ENCODE measurements at places on chromosomes 7 and 10. TPM values are rescaled to one million over a fixed set of nuclear protein-coding genes. Genes with fewer than 3 reads are reported as not detected.
A peak's percentile ranks its signal among the peaks of the same experiment; 100 is the strongest.

DNA sequence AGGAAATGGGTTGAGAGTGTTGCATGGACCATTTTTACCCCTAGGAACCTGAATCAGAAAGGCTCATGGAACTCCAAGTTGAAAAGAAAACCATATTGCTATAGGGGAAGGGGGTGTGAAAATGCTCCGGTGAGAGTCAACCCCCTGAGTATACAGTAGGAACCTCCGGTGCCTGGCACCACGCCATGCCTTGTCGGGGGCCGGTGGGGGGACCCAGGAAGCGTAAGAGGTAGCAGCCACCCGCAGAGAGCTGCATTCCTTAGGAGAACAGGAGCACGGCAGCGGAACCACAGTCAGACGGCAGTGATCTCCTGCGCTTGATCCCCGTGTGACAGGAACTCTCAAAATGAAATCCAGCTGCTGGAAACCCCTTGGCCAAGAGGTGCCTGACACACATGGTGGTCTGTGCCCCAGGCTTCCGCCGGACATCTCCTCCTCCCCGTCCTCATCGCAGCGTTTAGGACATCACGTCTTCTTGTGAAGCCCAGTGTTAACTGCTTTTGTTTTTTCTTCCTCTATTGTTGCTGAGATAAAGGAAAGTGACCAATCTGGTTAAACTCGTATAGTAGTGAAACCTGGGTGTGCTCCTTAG lies 186.8 kb downstream of the CELF2 start:
- no peak for DNase-seq

DNA sequence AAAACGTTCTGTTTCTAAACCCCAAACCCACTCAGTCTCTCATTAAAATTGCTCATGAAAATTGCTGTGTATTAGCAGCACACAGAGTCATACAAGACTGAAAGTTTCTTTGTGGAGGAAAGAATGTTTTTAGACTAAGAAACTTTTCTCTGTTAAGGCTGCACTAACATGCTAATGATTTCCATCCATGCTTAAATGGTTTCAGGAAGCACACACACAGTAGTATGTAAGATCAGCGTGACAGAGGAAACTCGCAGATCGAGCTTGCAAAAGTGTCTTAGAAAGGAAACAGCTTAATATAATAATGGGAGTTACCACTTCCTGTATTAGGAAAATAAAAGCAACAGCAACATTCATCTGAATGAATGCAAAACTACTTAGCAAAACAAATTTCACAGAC lies 112.7 kb downstream of the ICA1 start:
- DNase-seq = no peak

GRCh38 chr7:120988591-120989256 lies at the start of gene CPED1:
CPED1 (plus strand) TSS chr7:120988711; CDS start chr7:120989622, 911 bp downstream.
- DNase-seq = peak; percentile 56

DNA sequence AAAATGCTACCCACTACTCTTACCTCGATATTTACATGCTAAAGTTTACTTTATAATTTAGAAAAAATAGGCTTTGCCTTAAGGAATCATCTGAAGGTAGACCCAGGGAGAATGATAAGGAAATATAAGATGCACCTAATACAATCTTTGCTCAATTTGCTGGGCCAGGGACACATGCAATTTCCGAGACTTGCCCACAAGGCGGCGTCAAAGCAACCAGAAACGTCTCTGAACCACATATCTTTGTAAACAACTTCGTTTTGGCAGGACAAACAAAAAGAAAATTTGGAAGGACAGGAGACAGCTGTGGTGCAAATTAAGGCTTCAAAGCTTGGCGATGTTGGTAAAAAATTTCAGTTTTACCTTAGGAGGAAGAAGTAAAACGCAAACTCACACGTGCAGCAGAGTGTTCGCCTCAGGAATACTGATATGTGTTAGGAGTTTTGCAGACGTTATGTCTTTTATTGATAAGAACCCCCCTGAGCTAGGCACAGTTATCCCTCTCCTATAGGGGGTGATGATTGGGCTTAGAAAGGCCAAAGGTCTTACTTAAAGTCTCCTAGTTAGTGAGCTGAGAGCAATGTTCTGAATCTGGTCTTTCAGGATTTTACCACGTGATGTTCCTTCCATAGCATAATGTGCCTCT lies 134.3 kb downstream of the PRKCQ start:
- peak; percentile 29 for DNase-seq

GRCh38 chr10:95504246-95504691 lies 56.9 kb downstream of the SORBS1 start:
- no peak for DNase-seq

- no peak for DNase-seq
Measured at GRCh38 chr7:12730523-12730922, 43.1 kb downstream of the ARL4A start.

GRCh38 chr10:132248455-132249225 lies 59.1 kb downstream of the STK32C start:
- DNase-seq = peak; percentile 70

DNA sequence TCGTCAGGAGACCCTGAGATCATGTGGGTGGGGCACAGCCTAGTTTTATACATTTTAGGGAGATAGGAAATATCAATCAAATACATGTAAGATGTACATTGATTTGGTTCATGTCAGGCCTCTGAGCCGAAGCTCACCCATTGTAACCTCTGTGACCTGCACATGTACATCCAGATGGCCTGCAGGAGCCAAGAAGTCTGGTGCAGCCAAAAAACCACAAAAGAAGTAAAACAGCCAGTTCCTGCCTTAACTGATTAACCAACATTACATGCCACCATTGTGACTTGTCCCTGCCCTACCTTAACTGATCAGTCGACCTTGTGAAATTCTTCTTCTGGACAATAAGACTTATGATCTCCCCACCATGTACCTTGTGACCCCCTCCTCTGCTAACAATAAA lies 16.0 kb upstream of the LRRC61 start:
- DNase-seq = no peak

DNA sequence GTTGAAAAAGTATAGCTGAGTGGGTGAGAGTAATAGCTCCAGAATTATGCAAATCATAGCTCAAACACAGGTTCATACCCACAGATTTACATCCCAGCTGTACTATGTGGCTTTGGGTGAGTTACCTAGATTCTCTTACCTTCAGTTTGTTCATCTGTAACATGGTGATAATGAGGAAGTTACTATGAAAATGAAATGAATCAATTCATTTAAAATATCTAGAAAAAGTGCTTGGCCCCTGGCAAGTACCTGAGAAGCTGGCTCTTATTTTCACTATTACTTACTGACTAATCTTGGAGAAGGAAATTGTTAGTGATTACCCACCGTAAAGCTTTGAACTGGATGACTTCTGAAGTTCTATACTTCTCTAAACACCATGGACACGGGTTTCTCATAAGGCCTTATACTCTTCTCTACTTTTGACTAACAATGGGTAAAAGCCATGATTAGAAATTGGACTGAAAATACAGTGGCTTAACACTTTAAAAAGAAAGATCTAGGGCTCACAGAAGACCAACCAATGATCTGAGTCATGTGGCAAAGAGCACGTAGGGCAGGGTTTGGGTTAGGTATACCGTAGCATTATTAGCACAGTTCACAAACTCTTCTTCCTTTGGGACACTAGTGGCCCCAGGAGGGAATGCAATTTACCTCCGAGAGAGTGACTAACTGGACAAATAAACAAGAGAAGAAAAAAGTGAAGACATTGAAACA lies 149.2 kb downstream of the PLPP4 start:
- no peak for DNase-seq

DNA sequence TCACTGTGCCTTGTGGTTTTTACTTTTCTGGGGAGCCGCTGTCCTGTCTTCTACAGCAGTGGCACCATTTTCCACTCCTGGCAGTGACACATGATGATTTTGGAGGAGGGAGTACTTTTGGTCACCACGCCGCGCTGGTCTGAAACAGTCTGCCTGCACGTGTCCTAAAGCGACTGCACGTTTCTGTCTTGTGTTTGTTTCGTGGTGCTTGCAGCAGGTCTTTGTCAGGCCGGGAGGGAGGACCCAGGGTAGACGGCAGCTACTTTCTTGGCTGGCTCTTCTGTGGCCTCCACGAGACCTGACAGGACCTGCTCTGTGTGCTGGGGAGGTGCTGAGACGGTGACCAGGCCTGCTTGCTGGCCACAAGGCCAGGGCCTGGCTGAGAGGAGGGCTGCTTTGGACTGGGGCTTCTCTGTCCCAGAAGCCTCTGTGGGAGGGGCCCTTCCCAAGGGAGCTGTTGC lies 82.0 kb downstream of the GLRX3 start:
- DNase-seq = no peak

DNA sequence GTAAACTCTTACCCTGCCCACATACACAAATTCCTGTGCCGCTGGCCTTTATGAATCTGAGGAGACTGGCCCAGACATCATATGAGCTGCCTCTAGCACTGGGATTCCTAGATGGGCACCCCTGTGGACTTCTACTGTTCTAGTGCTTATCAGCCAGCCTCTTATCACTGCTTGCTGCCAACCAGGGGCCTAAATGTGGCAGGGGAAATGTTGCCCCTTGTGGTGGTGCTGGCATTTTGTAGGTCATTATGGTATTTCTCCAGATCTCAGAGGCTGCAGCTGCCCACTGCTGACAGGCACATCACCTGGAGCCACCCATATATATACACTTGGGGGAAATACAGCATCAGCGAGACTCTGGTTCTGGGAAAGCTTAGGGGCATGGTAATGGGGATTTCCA lies 5.4 kb downstream of the SFR1 start:
- DNase-seq = no peak

DNA sequence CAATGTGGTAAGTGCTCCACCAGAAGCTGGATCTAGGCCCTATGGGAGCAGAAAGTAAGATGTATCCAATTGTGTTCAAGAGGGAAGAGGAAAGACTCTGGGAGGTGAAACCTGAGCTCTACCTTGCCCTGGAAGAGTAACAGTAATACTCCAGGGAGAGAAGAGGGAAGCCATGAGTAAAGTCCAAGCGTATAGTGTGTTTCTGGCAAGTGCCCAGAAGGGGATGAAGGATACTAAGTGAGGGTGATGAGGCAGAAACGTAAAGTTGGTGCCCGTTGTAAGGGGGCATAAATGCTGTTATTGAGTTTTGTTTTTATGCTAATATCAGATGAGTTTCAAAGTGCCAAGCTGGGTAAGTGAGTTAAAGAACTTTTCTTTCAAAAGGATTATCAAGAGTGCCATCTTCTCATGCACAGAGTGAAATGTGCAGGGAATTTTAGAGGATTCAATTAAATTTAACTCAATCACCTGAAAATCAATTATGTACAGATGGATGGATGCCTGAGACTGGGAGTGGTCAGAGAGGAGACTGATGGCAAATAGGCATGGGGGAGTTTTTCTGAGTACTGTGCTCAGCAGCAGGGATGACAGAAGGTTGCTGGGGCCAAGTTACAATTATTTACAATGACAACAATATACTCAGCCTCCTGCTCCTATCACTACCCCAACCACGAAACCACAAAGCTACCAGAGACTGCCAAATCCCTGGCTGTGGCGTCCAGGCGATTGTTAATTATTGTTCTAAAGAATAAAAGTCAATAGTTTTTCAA lies 123.3 kb upstream of the LAMB4 start:
- no peak for DNase-seq

- no peak for DNase-seq
Measured at GRCh38 chr7:66905689-66906088, 15.3 kb upstream of the TMEM248 start.

DNA sequence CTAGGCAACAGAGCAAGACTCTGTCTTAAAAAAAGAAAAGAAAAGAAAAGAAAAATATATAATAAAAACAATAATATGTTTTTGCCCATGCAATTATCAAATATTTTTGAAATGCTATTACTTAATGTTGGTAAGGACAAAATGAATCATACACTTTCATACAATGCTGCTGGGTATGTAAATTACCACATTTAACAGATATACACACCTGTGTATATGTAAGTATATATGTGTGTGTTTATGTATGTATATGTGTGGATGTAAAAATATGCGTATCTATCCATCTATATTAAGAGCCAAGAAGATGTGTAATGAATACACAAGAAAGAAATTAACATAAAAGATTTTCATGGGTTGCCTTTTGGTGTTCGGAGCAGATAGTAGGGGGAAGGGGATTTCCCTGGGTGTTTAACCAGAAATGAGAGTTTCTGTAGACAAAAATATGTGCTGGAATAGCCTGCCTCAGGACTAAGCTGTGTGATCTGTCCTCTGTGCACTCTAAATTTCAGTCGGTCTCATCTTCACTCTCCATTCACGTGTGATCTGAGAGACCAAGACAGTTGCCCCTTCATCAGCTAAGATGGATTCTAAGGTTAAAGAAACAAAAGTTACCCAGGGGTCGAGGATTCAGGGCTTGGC lies 61.2 kb downstream of the PRKCQ start:
- no peak for DNase-seq

DNA sequence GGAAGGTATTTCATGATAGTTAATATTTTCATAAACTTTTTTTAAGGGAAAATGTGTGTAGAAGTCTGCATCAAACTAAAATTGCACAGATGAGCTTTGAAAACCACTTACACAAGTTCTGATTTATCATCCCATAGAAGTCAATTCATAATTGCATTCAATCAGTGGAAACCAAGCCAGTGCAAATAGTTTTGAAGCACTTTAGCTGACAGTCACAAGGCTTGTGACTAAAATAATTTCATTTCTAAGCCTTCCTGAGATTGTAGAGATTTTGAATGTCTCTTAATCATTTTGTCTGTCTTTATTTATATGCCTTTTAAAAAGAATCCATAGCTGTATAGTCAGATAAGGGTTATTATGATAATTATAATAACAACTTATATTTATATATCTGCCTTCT lies 41.4 kb downstream of the EXOC4 start:
- DNase-seq = no peak

DNA sequence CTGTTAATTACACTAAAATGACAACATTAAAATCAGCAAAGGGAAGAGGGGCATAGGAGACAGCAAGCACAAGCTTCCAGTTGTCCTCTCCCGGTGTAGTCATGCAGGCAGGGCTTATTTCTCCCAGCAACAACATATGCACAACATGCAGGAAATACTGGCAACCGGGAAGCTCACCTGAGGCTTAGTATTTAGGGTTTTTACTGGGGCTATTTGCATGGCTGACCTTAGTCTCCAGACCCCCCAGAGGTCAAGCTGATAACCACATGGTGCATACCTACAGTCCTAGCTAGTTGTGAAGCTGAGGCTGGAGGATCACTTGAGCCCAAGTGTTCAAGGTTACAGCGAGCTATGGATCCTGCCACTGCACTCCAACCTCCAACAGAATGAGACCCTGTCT lies 12.8 kb upstream of the JMJD1C start:
- no peak for DNase-seq

DNA sequence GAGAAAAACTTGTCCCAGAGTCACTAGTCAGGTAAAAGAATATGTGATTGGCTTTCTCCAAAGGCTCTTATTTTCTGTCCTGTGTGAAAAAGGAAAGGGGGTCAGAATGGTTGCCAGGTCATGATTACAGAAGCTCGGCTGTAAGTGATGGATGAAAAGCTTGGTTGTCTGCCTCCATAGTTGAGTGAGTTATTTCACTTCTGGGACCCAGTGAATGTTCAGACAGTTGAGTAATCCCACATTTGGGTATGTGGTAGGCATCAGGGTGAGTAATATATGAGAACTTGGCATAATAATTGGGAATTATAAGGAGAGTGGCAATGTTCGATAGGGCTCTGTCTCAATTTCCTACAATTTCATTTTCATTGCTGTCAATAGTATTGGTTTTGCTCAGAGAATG lies 72.5 kb downstream of the BBS9 start:
- DNase-seq = no peak

ASB10 gene
- total RNA-seq = not detected

ZWINT gene
- 109 TPM for total RNA-seq

PON1 gene
- total RNA-seq = not detected

HMX3 gene
- total RNA-seq = not detected

FAM241B gene
- 11.6 TPM for total RNA-seq

CHN2 gene
- total RNA-seq = 15.4 TPM

TFR2 gene
- 1.7 TPM for total RNA-seq

SUGCT gene
- 5.9 TPM for total RNA-seq
